Activated effector memory CD4-positive, alpha-beta T cell treated with anti-CD3 and anti-CD28 coated beads, Interleukin-2, amount 50 U/mL, for 16 hours (primary cell): ENCODE measurements at places on chromosomes 16 and 17.

GRCh38 chr17:75652341-75652740, 14.6 kb downstream of the RECQL5 start:
- DNase-seq, result no peak

GRCh38 chr16:12637002-12637401, 166.7 kb downstream of the CPPED1 start:
- DNase-seq, result no peak

GRCh38 chr16:77993111-77993985, 29.0 kb upstream of the CLEC3A start:
- DNase-seq, result no peak

DNA sequence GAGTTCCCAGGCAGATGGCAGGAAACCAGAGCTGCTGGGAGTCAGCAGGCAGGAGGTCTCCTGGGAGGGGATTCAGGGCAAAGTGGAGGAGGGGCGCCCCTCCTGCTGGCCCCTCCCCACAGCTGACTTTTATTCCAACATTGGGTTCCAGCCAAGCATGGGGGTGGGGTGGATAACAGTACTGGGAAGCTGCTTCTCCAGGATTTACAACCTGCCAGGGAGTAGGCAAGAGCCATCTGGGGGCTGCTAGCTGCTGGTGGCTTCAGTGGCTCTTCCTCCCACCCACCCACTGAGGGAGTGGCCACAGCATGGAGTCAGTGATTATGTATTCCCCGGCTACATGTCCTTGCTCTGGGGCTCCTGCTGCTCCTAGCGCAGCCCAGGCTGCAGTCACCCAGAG, 36.8 kb downstream of the TMEM132E start:
- no peak for DNase-seq

DNA sequence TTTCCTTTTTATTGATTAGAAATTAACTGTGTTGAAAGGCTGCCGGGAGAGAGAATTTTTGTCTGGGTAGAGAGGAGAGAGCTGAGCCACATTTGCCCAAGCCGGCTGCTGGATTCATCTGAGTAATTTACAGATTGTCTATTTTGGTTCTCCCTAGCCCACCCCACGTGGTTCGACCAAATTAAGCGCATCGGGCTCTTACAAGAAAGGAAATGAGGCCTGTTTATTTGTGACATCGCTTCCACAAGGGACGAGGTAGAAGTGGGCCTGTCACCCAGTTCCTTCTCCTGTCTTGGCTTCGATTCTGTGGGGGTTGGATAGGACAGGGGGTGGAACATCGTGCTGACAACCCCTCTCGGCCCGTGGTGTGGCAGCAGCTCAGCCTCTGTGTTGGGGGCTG, 42.9 kb downstream of the SYT17 start:
- DNase-seq, result no peak

GRCh38 chr17:71905376-71906031, 215.3 kb upstream of the SOX9 start:
- DNase-seq, result no peak

DNA sequence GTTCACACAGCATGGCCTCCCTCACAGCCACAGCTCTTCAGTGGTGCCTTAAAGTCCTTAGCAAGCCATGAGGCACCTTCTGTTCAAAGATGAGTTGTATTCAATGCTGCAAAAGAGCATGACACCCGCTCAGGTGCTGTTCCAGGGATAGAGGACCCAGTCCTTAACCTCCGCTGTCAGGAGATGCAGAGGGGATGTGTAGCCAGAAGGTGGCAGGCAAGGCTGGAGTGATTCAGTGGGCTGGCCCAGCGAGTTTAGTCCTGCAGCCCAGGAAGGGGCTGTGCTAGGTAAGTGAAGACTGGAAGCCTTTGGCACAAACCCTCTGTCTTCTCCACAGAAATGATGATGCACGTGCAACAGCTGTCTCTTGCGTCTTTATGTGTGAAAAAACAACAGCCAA, 25.0 kb upstream of the ADAM11 start:
- DNase-seq, result no peak

GRCh38 chr17:44069974-44070454, 521 bp upstream of the G6PC3 start:
- DNase-seq, result no peak

DNA sequence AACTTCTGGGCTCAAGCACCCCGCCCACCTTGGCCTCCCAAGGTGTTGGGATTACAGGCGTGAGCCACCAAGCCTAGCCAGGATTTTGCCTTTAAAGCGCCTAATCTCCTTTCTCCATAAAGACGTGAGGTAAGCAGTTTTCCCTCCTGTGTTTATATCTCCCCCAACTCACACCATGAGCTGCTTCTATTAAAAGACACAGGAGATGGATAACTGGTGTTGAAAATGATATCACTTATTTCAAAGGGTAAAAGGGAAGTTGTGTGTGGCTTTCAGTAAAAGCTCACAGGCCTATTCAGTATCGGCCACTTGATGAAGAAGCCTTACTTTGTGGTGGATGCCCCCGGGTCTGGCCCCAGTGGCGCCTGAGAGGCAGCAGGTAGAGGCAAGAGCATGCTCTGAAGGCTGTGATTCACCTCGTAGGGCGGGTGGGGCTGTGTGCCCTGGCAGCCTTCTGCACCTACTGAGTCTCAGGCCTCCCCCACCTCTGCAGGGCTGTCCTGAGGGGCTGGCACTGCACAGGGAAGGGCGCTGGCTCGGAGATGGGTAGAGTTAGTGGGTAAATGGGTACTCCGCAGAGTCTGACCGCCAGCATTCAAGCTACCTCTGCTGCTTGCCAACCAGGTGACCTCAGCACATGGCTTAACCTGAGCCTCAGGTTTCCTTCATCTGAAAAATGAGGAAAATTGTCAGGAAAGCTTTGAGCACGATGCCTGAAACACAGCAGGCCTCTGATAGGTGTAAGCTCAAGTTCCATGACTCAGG, 146.8 kb downstream of the CLEC16A start:
- DNase-seq, result no peak

DNA sequence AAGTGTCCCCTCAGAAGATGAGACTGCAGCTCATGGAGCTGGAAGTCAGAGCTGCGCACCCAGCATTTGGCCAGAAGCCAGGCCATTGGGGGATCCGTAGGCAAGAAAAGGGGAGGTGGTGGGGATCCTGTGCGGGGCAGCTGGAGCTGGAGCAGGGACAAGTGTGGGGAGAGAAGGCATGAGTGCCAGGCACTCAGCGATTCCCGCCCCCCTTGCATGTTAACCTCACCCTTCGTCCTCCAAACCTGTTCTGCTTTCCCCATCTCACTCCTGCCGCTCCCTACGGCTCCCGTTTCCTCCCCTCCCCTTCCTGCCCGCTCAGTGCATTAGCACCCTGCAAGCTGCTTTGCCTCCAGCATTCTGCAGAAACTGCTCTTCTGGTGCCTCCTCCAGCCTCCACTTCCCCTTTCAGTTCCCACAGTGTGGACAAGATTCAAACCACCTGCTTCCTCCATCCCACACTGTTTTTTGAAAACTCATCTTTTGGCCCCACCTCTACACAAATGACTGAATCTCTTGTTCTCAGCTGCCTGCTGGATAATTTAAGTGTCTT, 5.6 kb downstream of the ALOX15 start:
- no peak for DNase-seq

DNA sequence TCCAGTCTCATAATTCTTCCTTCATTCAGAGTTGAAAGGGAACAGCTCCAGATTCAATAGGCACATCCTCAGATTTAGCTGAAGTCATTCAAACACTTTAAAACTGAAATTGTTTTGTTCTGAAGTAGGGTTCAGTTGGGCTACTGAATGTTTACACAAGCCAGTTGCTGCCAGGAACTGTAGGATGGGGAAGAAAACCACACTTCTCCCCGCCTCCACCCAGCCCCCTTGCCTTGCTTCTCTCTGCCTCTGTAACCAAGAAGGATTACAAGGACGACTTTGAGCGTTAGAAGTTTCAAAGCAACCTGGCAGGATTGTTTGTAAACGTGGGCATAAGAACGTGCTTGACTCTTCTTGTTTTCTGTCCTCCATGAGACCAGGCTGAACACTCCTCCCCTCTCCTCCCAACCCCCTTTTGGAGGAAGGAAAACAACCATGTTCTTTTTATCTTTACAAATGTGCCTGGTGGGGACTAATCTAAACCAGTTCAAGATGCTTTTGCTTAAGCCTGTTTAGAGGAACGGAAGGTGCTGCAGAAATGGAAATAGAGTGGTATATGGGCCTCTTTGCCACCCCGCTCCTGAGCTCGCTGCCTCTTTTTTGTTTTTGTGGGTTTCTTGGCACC, 287.9 kb downstream of the FTO start:
- DNase-seq, result no peak

- no peak for DNase-seq
Measured at GRCh38 chr16:72195609-72196008, 23.7 kb upstream of the PMFBP1 start.

GRCh38 chr16:86566601-86566965, at the start of gene FOXC2:
FOXC2 (plus strand) TSS chr16:86566829; CDS start chr16:86567336, 507 bp downstream.
- DNase-seq, result peak; percentile 80

DNA sequence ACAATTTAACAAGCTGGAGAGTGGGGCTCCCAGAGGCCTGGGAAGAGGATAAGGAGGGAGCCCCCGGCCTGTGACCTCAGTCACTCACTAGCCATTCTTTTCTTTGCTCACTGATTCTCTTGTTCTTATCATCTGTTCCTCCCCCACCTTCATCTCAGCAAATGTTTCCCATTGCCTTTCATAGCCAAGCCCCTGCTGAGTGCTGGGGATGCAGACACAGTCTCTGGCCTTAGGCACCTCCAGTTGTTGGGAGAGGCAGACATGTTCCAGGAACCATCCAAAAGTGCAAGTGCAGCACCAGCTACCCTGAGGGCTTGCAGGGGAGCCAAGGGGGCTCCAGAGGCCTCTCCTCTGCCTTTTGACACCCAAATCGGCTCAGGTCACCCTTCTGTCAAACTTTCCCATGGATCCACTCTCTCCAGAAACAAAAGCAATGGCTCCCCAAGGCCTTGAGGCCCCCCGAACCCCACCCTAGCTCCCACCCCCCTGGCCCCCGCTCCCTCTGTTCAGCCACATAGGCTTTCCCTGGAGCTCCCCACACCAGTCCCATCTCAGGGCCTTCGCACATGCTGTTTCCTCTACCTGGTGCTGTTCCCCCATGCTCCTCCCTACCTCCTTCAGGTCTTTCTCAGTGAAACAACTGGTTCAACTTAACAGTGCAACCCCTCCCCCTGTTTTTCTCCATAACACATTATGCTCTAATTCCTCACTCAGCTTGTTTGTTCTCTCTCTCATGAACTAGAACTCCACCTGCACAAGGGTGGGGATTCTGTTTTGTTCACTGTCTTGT, 14.9 kb upstream of the KCNJ12 start:
- no peak for DNase-seq

DNA sequence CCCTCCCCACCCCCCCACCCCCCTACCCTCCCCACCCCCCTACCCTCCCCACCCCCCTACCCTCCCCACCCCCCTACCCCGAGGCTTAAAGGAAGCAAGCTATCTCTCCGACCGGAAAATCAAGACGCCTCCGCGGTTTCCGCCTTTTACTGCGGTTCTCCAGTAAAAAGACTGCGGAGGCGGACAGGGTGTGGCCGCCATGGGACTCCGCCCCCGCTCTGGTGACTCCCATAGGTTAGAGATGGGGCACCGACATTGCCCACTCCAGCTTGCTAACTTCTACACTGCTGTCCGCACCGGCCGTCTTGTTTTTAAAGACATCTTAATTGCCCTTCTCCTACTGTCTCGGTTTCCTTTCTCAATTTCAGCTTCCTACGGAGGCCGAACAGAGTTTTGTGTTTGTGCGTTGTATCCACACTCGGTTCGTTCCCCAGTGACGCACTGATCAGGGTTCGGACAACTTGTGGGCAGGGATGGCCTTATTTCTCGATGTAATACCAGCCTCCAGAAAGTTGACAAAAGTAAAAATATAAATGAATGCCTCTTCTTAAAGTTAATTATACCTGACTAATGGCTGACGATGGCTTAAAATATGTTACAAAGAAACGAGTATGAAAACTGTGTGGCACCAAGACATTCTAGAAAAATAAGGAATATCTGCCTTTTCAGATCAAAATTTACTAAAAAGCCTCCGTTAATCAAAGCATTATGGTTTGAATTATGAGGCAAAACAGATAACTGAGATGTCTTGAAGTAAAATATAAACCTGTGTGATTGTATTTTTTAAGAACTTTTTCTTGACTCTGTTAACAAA, 1.1 kb upstream of the ZNF200 start:
- peak; percentile 81 for DNase-seq

GRCh38 chr16:11783319-11784037, 13.6 kb downstream of the ZC3H7A start:
- peak; percentile 72 for DNase-seq

DNA sequence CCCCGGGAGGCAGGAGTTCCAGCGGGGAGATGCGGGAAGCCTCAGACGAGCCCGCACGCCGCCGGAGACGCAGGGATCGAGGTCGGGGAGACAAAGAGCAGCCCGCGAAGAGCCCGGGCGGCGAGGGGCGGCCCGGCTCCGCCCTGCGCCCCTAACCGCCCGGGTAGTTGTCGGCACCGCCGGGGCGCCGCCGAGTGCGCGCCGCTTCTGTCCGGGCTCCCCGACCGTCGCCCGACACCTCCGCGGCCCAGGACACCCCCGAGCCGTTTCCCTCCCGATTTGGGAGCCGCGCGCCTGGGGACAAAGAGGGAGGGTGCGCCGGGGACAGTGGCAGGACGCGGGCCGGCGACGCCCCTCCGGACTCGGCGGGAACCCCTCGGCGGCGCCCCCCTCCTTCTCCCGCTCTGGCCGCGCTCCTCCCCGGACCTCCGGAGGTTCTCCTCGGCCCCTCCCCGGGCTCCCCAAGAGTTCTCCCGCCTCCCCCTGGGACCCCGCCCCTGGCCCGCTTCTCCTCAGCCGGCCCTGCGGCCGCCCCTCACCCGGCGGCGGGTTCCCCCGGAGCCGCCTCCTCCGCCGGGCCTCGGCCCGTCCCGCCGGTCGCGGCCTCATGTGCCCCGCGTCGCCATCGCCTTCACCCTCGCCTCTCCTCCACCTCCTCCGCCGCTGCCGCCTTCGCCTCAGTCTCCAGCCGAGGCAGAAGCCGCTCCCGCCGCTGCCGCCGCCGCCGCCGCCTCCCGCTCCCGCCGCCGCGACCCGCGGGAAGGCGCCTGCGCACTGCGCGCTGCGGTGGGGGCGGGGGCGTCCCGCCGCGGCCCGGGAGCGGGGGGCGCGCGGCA, at the start of gene GJC1:
Gene GJC1, minus strand, starts transcription at position 765 of the 836 bp plus-strand sequence. CDS start 24,470 bp downstream, outside the sequence.
- peak; percentile 66 for DNase-seq

DNA sequence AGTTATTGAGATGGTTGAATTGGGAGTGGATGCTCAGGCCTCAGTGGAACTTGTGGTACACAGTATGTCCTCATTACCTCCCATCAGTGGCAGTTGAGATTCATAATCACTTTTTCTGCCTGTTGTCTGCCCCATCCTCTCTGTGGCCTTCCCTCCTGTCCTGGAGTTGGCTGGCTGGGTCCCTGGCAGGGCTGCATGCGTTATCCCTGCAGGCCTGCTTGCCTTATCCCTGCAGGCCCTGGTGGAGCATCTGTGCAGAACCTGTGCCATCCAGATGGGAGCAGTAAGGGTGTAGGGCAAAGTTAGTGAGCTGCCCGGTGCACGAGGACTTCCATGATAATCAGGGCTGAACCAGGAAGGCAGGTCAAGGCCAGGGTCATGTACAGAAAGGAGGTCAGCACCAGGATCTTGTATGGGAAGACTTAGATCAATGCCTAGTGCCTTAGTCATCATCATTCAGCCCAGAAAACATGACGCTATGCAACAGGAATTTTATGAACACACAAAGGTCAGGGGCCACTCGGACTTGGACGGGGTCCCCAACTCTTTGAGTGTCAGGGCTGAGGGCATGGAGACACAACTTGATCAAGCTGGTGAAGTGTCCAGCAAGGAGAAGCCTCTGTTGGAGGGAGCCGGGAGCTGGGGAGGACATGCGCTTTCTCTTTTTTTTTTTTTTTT, 47.2 kb downstream of the ABCC1 start:
- DNase-seq, result no peak

- no peak for DNase-seq
Measured at GRCh38 chr16:25730396-25730795, 38.6 kb downstream of the HS3ST4 start.

GRCh38 chr17:74429604-74430384, 2.1 kb upstream of the GPRC5C start:
- DNase-seq, result no peak

GRCh38 chr17:14068542-14069250, 608 bp upstream of the COX10 start:
- DNase-seq, result no peak
